Activated CD4-positive, alpha-beta T cell treated with anti-CD3 and anti-CD28 coated beads, Interleukin-2, amount 50 U/mL, for 16 hours (primary cell): ENCODE measurements at places on chromosomes 3 and 15.

- peak; percentile 26 for DNase-seq
These were observed 593 bp downstream of the FAM219B start for GRCh38 chr15:74906067-74906449.

DNA sequence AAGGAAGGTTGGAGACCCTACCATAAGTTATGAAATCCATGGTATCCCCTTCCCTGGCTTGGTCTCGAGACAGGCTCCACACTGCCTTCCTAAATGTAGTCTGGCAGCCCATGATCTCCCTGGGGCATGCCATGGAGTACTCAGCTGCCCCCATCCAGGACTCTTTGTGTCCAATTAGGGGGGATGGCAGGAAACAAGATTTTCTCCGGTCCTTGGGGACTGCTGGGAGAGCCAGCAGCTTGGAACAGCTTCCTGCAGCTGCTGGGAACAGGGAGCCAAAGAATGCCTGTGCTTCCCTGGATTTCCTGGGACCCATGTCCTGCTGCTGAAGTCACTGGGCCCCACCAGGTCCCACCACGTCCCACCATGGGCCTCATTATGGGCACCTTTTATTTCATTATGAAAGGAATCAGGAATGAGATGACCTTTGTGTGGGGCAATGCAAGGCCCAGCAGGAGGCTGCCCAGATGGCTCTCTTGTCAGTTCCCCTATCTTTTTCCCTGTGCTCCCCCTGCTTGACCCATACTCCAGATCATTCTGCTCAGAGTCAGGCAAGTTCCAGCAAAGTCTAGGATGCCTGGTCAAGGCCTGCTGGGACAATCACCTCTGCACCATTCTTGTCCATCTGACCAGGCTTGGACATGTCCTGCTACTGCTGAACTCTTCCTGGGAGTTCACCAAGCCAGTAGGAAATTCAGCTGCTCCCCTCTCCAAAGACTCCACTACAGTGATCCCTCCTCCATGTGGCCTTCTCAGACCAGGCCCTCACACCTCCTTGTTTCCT lies 15.0 kb upstream of the DAG1 start:
- DNase-seq, result no peak

DNA sequence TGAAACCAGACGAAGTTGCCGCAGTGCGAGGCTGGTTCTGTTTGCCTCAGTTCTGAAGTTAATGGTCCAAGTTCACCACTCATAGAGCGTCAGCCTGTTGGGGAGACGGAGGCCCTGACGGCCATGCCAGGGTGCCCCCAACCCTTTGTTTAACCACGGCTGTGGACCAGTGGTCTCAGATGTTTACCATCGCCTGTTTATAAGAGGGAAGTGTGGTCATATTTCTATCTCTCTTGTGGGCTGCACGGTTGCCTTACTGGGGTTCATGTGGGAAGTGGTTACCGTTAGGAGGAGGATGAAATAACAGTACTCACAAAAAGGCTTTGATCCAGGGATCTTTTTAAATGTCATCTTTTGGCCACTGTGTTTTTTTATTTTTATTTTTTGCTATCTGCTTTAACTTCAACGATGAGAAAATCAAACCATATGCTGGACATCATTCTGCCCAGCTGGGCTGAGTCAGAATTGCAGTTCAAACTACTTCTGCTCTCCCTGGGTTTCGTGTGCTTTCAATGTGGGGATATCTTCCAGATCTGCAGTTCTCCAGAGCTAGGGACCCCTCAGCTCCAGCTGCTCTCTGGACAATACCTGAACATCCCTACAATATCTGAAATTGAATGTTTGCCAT lies 17.8 kb downstream of the SMAD3 start:
- no peak for DNase-seq

DNA sequence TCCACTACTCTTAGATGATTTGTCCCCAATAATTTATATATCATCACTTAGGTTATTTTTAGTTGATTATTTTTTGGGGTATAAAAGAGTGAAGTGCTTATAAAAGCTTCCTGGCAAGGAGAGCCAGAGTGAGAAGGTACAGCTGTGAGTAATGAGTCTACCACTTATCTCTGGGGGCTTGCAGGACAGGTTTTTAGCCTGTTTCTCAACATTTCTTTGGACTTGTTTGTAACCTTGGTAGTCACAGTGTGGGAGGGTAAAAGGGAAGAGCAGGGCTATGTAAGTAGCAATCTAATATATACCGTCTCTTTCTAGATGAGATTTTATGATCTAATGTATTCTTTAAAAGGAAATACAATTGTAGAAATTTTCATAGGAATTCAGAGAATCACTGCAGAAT lies 321.3 kb upstream of the GOLIM4 start:
- DNase-seq, result no peak

DNA sequence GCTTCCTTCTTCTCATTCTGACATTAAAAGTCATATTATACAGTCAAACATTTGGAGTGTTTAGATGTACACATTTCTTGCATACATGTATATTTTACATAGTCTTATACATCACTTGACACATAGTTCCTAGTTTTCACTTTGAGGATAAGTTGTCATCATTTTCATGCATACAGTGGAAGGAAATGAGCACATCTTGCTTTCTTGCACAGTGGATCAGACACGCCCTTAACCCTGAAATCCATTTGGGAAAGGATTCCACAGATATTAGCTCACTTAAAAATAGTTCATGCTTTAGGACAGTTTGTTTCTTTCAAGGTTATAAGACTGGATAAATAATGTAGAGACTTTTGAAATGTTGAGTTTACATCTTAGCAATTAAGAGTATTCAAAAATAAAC lies 148.6 kb upstream of the MME start:
- no peak for DNase-seq

DNA sequence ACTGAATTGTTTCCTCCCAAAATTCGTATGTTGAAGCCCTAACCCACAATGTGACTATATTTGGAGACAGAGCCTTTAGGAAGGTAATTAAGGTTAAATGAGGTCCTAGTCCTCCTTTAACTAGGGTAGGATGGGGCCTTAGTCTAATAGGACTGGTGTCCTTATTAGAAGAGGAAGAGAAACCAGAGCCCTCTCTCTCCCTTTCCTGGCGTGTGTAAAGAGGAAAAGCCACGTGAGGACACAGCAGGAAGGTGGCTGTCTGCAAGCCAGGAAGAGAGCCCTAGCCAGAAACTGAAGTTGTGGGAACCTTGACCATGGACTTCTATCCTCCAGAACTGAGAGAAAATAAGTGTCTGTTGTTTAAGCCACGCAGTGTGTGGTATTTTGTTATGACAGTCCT lies 94.3 kb downstream of the OXNAD1 start:
- no peak for DNase-seq

DNA sequence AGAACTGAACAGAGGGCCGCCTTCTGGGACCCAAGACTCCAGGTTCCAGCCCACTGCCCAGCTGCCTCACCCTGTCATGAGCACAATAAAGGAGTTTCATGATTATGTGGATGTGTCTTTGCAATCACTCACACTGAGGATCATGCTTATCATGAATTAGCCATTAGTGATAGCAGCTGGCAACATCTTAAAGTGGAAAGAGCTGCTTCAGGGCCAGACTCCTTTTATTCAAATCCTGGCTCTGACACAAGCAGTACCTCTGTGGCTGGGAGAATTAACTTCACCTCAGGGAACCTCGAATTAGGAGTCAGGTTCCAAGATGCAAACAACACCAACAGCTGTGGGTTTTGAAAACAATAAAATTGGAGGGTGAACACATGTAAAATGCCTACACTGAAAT lies 6.6 kb upstream of the SCAP start:
- no peak for DNase-seq

DNA sequence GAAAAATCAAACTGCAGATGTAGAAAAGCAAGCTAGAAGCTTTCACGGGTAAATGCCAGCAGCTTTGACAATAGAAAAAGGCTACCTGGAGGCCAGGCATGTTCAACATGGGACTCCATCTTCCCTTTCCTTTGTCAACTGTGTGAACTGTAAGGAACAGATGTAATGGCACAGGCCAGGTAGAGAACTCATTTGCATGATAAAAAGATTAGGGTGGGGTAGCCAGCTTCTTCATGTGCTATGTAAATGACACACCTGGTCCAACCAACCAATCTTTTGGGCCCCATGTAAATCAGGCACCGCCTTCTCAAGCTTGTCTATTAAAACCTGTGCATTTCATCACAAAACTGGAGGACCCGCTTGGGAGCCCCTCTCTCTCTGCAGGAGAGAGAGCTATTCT lies 686.5 kb upstream of the GOLIM4 start:
- DNase-seq, result no peak

DNA sequence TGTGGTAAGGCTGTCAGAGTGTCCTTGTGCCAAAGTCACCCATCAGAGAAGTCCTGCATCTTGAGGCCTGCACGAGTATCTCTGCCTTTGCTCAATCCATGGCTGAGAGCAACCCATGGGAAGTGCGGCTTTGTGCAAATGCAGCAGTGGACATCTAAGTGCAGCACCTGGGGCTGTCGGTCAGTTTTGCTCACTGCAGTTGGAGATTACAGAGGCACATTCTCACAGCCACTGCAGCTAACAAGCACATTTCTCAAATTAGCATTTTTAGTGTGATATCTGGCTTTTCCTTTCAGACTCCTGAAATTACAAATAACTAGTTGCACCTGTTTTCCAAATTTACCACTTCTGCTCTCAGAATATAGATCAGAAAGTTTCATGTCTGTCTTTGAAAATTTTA lies 81.5 kb upstream of the DAZL start:
- no peak for DNase-seq

- DNase-seq, result no peak
These were observed 21.1 kb downstream of the ACAA1 start for GRCh38 chr3:38115645-38116427.

DNA sequence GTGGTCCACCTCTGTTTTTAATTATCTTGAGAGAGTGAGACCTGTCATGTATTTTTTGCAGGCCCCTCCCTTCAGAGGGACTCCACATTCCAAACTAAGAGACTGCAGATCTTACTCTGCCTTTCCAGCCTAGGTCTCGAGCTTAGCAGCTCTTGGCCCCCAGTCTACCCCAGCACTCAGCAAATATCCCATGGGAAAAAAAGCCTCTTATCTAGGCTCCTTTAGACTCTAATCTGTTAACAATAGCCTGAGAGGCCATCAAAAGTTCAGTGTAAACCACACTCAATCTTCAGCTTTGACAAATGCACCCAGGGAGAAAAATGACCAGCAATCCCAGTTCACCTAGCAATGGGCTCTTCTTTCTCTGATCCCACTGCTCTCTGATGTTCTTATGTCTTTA lies 8.6 kb upstream of the BLM start:
- DNase-seq, result no peak

GRCh38 chr15:43469867-43470266 lies 23.1 kb downstream of the TP53BP1 start:
- DNase-seq, result peak; percentile 61

GRCh38 chr15:41790756-41791546 lies 16.7 kb downstream of the MAPKBP1 start:
- DNase-seq, result no peak

DNA sequence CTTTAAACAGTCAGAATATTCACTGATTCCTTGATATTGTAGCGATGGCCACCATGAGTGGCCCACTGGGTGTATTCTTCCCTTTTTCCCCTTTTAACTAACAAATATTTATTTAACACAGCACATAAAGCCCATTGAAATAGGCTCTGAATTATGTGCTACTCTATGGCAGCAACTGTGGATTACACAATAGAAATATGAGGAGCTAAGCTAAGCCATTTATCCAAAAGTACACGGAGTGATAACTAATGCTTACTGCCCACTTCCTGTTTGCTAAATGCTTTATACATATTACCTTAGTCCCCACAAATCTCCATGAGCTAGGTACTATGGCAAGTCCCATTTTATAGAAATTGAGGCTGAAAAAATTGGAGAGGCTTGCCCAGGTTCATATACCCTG lies 17.9 kb downstream of the ILDR1 start:
- DNase-seq, result no peak

GRCh38 chr15:53074221-53074620 lies 284.1 kb upstream of the ONECUT1 start:
- DNase-seq, result no peak

- DNase-seq, result no peak
These were observed 10.6 kb upstream of the BTBD1 start for GRCh38 chr15:83077491-83078230.

- no peak for DNase-seq
These were observed 984 bp downstream of the RNU6-1 start for GRCh38 chr15:67838789-67839332.

DNA sequence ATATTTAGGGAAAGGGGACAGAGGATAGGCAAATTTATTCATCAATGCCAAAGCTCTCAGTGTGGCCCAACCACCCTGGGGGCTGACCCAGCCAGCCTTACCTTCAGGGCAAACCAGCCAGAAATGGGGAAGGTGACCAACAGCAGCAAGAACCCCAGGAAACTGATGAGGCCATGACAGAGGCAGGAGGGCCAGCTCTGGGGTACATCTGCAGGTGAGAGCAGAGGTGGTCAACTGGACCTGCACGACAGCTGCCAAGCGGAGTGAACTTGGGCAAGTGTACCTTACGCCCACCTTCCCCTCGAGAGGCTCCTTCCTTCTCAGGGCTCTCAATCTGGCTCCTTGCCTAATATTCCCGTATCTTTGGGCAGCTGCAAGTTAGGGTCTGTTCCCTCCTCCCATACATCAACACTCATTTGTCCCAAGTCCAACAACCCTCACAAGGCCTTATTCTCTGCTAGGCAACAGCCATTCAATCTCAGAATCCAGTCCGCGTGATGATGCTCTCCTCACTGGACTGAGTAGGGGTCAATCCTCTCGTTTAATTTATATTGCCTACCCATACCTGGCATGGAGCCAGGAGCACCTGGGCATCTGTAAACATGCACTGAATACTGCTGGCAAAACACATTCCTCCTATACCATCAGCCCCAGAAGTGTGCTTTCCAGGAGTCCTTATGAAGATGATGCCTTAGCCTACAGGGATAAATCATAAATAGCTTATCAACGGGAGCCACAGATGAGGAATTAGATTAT lies 1.7 kb downstream of the STOML1 start:
- no peak for DNase-seq

DNA sequence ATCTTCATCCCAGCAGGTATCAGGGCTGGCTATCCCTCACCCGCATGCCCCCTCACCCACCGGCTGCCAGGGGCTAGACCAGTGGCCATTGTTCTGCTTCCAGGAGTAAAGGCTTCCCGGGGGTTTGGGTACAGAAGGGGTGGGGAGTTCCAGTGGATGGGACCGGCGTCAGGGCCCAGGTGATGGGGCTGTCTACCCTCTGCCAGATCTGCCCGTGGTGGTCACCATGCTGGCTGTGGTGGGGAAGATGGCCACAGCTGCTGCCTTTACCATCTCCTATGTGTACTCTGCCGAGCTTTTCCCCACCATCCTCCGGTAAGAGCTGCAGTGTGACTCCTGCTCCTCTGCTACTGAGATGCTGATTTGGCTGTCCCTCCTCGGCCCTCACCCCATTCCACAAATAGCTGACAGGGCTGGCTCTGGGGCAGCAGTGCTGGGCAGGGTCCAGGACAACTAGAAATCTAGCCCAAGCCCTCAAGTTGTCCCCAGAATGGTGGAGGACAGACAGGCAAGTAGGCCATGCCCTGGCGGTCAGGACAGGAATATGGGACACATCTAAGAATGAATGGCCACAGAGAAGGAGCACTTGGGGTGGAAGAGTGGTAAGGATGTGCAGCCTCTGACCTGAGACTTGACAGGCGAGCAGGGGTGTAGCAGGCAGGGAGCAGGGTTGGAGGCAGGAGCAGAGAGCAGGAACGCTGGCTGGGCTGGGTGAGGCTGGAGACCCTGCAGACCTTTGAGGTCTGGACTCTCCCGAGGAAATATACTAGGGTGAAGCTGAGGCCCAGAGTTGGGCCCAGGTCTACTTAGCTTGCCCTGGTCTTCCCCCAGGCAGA lies 5.8 kb upstream of the SLC22A14 start:
- no peak for DNase-seq

- no peak for DNase-seq
These were observed 589.2 kb downstream of the ROBO1 start for GRCh38 chr3:79178471-79179180.
